ENCODE measurements at places on chromosomes 13 and 19.

DNA sequence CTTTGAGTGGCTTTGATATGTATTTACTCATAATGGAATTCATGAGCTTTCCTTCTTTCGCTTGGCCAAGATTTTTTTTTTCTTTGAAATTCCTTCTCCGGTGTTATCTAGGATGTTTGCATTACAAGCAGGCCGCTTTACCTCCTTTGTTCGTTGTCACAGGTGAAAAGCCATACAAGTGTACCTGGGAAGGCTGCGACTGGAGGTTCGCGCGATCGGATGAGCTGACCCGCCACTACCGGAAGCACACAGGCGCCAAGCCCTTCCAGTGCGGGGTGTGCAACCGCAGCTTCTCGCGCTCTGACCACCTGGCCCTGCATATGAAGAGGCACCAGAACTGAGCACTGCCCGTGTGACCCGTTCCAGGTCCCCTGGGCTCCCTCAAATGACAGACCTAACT is 16.7 kb downstream of the KLF5 start:
- no peak for DNase-seq

- no peak for DNase-seq
These were observed 558 bp upstream of the PPAN start for GRCh38 chr19:10105509-10106099.

GRCh38 chr19:50311723-50312635 is 17.2 kb downstream of the KCNC3 start:
- no peak for DNase-seq

DNA sequence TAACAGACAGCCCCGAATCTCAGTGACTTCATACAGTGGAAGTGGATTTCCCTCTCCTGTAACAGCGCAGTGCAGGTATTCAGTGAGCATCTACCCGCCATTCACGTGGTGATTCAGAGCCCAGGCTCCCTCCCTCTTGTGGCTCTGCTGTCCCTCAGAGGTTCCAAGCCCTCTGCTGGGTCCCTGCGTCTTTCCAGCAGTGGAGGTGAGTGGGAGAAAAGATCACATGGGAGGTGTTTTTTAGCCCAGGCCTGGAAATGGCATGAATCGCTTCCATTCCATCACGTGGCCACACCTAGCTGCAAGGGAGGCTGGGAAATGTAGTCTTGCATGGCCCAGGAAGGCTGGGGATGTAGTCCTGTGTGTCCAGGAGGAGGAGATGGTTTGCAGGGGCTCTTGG is 61.4 kb downstream of the DPF1 start:
- DNase-seq, result no peak

DNA sequence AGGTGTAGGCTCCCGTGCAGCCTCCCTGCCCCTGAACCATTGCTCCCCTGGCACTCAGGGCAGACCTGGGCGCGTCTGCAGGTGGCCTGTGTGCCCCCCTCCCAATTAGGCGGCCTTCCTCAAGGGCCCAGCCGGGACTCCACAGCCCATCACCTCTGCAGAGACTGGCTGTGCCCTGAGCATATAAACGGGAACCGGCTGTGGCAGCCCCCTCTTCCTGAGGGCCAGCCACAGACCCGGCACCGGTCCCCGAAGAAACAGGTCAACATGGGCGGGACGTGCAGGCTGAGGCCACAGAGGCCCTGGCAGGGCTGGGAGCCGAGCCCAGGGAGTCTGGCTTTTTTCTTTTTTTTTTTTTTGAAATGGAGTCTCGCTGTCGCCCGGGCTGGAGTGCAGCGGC is 12.0 kb downstream of the PIAS4 start:
- DNase-seq, result no peak

DNA sequence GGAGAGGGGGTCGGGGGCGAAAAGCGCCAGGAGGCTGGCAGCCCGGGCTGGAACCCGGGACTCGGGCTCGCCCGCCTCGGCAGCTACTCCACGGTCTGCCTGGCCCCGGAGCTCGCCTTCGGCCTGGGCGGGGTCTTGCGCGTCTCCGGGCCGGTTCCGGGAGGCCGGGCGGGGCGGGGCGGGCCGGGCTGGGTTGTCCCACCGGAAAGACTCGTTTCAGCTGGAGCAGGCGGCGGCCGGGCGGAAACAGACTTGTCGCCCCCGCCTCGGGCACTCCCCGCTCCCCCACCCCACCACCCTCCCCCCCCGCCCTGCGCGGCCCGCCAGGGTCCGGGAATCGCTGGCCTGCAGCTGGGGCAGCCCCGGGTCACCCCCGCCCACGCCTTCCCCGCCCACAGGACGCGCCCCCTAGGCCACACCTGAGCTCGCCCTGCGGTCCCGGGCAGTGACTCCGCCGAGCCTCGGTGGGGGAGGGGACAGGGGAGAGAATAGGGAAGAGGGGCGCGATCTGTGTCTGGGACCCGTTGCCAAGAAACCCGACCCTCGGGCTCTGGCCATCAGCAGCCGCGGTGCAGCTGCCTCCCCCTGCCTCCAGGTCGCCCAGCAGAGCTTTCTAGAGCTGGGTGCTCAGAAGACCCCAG is 109.4 kb downstream of the KCTD15 start:
- DNase-seq, result peak; percentile 20

GRCh38 chr13:60755380-60756163 is 358.6 kb downstream of the TDRD3 start:
- DNase-seq, result no peak

DNA sequence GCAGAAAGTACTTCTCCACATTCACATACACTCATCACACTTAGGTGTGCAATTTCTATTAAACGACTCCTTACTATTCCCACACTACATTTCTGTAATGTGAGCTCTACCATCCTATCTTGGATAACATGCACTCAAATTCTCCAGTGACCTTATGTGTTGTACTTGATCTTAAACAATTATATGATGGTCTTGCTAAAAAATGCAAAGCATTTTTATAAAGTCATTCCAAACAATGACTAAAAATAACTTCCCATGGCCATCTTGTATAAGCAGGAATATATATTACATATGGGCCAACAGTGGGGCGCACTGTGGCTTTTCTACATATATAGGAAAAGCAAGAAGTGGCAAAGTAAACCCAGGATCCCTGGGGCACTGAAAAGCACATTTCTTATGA is 155.5 kb downstream of the FLT1 start:
- peak; percentile 79 for DNase-seq

GRCh38 chr19:56350416-56351045 is 35.9 kb upstream of the ZSCAN5A start:
- peak; percentile 45 for DNase-seq

DNA sequence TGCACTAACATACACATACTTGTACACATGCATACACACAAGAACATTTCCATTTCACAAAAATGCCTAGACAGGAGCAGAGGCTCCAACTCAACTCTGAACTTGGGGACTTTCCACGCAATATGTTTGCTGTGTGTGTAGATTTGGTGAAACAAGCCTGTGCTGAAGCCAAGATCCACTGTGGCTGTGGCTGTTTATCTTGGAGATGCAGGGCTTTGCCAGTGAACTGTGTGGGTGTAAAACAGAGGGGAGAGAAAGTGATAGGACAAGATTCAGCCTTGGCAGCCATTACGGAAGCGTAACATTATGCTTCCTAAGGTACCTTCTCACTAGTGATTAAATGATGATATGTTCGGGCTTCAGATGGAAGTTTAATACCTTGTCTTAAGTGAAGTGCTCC is 73.2 kb upstream of the MBNL2 start:
- peak; percentile 47 for DNase-seq

DNA sequence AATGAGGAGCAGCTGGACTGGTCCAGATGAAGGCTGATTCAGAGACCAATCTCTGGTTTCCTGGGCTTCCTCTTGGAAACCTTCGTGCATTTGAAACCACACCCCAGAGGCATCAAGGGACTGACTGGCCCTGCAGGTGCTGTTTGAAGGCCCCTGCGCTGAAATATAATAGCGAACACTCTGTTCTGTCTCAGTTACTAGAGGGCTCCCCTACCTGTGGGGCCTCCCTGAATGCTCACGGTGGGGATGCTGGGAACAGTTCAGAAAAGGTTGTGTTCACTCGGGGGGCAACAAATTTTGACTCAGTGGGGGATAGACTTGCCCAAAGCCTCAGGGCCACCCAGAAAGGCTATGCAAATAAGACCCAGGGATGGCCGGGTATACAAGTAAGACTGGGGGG is 6.4 kb downstream of the CCDC8 start:
- no peak for DNase-seq

- no peak for DNase-seq
These were observed 158.1 kb downstream of the ZNF486 start for GRCh38 chr19:20325151-20325550.

DNA sequence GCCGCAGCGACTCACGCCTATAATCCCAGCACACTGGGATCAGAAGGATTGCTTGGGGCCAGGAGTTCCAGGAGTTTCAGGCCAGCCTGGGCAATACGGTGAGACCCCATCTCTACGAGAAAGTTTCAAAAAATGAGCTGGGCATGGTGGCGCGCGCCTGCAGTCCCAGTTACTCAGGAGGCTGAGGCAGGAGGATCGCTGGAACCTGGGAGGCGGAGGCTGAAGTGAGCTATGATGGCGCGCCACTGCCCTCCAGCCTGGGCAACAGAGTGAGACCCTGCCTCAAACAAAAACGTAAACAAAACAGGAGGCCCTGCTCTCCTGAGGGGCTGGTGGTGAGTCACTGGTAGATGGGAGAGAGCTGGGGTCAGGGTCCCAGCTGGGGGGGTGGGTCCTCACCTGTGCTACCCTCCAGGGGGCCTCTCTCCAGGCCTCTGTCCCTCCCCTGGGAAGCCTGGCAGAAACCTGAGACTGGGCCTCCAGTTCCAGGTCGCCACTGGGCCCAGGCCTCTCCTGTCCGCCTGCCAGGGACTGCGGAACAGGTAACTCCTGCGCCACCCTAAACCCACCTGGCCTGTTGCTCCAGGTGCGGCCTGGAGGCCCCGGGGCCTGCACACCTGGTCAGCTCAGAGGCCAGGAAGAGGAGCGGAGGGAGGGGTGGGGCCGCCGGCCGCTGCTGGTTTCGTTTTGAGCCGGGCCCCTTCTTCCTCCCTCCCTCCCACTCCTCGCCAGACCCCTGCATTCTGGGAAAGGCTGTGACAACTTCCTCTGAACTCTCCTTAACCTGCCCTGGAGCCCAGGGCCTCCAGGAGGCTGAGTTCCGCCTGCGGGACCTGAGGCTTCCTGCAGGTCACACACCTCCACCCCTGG is 17.2 kb upstream of the ZBTB7A start:
- no peak for DNase-seq

GRCh38 chr13:100039740-100040139 is 49.2 kb upstream of the PCCA start:
- DNase-seq, result peak; percentile 21

- DNase-seq, result peak; percentile 91
These were observed 100.4 kb downstream of the STK24 start for GRCh38 chr13:98476538-98476966.

DNA sequence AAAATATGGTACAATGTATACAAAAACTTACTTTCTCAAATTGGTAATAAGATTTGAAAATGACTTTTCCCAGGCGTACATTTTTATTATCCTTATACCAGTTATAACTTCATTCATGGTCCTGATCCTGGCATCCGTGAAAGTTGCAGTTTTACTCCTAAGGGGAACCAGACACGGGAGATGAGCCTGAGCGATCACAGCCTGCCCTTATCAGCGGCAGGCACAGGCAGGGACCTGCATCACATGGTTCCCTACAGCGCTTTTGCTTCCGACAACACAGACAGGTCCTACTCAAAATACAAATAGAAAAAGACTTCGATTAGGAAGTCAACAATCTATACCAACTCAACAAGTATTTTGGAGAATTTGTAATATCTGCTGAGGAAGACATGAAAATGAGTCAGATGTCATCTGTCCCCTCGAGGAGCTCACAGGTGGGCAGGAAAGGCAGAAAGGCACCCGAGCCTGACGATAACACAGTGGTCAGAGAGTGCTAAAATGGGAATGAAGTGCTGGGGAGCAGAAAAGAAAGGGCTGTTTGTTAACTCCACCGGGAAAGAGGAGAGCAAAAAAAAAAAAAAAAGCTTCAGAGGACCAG is 93.4 kb downstream of the ABCC4 start:
- no peak for DNase-seq

- no peak for DNase-seq
These were observed 186.2 kb downstream of the VWA8 start for GRCh38 chr13:41774605-41775218.

DNA sequence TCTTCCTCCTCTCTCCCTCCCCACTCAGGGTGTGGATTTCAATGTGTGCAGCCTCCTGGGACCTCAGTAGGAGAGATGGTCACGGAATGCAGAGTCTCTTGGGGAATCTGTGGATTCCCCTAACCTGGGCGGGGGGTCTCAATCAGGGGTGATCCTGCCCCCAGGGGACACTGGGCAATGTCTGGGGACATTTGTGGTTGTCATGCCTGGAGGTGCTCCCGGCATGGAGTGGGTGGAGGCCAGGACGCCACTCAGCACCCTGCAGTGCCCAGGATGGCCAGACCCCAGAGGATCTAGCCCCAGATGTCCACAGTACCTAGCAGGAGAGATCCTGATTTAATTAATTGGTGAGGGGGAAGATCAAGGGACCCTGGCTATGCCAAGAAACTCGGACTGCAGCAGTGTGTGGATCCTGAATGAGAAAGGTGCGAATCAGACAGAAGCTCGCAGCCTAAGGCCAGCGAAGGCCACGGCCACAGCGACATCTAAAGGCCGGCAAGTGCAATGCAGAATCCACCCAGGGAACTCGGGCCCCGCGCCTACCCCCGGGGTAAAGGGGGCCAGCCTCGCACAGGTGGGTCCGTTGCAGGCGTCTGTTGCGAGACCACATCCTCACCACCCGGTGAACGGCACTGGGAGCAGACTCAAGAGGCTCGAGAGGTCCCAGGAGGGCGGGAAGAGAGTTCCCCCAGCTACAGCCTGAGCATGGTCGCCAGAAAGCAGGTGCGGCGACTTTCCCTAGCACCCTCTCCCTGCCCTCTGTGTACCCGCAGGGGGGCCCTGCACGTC is 88.8 kb downstream of the GNG7 start:
- DNase-seq, result no peak

- DNase-seq, result no peak
These were observed 41.9 kb upstream of the SERPINE3 start for GRCh38 chr13:51297556-51297955.

GRCh38 chr13:67023130-67023876 is 206.8 kb downstream of the PCDH9 start:
- DNase-seq, result peak; percentile 97

DNA sequence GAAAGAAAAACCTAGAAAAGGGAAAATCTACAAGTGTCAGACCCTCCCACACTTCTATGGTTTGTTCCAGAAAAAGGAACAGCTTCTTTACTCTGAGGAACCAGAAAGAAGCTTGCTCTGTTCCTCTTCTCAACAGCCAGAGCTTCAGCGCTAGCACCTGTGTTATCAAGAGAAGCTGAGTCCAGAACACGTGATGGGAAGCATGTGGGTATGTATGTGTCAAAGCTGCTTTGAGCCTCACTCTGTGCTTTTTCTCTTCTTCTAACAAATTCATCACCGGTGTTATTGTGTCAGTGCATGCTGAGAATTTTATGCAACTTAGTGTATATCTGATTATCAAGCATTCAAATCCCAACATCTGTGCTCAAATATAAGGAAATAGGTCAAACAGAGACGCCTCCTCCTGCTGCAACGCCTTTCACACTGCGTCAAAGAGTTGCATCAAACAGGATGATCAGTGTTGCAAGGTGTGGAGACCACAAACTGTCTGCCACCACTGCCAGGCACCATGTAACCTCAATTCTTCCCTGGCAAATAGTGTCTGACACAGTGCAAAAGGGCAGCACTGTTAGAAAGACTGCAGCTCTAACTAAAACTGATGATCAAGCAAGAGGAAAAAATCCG is 83.9 kb downstream of the LRRC63 start:
- DNase-seq, result peak; percentile 55

All from iris pigment epithelial cell (primary cell).